Chondrocyte (in vitro differentiated cells): ENCODE measurements at places on chromosomes 1 and 21.

- no peaks in the 10 kb centered on the region for H3K4me1 ChIP-seq
- H3K27ac ChIP-seq = no peak overlapping the region
- H3K4me3 ChIP-seq = no peak overlapping the region
- peaks cover 35% of the 10 kb centered on the region for H3K36me3 ChIP-seq
- DNase-seq = no peak
Measured at GRCh38 chr1:70436622-70437251, 25.7 kb downstream of the CTH start.

DNA sequence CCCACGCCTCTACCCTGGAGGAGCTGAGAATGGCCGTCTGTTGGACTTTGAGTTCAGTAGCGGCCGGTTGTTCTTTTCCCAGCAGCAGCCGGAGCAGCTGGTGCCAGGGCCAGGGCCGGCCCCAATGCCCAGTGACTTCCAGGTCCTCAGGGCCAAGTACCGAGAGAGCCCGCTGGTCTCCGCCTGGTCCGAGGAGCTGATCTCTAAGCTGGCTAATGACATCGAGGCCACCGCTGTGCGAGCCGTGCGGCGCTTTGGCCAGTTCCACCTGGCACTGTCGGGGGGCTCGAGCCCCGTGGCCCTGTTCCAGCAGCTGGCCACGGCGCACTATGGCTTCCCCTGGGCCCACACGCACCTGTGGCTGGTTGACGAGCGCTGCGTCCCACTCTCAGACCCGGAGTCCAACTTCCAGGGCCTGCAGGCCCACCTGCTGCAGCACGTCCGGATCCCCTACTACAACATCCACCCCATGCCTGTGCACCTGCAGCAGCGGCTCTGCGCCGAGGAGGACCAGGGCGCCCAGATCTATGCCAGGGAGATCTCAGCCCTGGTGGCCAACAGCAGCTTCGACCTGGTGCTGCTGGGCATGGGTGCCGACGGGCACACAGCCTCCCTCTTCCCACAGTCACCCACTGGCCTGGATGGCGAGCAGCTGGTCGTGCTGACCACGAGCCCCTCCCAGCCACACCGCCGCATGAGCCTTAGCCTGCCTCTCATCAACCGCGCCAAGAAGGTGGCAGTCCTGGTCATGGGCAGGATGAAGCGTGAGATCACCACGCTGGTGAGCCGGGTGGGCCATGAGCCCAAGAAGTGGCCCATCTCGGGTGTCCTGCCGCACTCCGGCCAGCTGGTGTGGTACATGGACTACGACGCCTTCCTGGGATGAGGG is 28.5 kb upstream of the SPSB1 start:
- H3K36me3 ChIP-seq = peaks cover 11% of the 10 kb centered on the region
- H3K27ac ChIP-seq = no peak overlapping the region
- H3K4me3 ChIP-seq = no peak overlapping the region
- peaks cover 19% of the 10 kb centered on the region for H3K4me1 ChIP-seq

- DNase-seq = no peak
- no peak overlapping the region for H3K27ac ChIP-seq
- H3K27me3 ChIP-seq = peaks cover 34% of the 10 kb centered on the region
- H3K36me3 ChIP-seq = no peaks in the 10 kb centered on the region
- no peaks in the 10 kb centered on the region for H3K4me1 ChIP-seq
Measured at GRCh38 chr1:226566234-226566633, 17.7 kb downstream of the STUM start.

DNA sequence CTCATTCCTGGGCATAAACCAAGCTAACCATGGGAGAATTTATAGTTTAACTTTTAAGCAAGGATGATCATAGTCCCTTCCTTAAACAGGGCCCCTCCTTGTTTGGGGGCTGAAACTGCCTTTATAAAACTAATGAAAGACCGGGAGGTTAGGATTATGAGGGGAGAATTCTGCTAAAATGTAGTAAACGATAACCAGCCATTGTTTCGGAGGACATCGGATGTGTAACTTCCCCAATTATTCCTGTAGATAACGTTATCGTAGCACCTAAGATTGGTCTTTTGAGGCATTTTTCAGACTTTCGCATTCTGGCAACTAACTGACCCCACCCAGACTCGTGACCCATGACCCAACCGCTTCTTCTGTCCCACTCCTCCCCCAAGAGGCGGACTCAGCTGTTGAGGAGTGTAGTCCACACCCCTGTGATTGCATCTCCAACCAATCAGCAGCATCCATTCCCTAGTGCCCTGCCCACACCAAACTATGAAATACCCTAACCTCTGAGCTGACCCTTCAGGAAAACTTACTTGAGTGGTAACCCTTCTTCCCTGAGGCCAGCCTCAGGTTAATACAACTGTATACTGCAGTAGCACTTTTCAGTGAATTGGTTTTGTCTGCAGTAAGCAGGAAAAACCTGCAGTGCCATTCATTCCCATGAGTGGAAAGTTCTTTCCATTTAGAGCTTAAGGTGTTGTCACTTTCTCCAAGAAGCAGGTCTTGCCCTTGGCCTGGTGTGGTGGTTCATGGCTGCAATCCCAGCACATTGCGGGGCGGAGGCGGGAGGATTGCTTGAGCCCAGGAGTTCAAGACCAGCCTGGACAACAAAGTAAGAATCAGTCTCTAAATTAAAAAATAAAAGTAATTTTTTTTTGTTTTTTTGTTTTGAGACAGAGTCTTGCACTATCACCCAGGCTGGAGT is 823 bp upstream of the SYF2 start:
- H3K4me1 ChIP-seq = peaks cover 28% of the 10 kb centered on the region
- H3K36me3 ChIP-seq = peaks cover 13% of the 10 kb centered on the region
- H3K27me3 ChIP-seq = no peaks in the 10 kb centered on the region

DNA sequence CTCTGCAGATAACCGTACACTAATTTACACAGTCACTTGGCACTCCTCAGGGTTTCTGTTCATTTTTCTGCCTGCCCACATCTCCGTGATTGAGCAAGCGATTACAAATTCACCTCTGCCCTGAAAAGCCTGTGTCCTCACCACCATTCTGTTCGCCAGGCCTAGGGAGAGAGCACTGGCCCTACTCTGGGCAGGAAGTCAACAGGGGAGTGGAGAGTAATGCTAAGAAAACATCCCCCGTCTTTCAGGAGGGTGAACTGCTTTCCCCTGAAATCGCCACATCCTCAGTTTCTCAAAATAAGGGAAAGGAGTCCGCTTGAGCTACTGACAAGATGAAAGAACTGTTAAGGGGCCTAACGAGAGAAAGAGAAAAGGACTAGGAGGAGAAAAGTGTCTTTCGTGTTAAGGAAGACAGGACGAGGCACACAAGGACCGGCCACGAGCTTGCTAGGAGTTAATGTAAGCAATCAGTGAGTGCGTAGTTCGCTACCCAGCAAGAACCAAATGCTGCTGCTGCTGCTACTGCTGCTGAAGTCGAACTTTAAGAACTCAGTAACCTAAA is 632 bp downstream of the PEX19 start:
- peaks cover 19% of the 10 kb centered on the region for H3K4me1 ChIP-seq
- peaks cover 23% of the 10 kb centered on the region for H3K36me3 ChIP-seq
- H3K27me3 ChIP-seq = no peaks in the 10 kb centered on the region

DNA sequence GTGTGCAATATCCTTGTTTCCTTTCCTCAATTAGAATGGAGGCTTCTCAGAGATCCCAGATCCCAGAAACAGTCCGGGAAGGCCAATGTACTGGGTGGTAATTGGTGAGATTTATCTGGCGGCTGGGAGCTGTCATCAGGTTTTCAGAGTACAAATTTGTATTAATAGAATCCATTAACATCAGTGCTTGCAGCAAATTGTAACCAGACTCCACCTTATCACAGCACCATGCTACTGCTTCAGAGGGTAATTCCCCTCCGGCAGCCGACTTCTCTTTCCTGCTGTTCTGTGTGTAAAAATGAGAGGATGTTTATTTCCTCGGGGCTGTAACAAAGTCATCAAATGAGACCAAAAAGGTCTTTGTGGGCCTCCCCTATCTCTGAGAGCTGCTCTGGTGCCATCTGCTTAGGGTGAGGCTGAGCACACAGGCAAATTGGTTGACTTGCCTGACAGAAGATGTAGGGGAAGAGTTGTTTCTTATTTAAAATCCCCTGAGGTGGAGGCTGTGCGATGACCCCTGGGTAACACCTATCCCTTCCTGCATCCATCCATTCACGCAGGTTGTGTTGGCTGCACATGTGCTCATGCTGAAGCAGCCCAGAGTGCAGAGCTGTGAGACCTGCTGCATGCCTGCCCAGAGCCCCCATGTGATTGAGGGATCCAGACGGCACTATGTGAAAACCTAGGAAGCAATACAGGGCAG is 19.2 kb downstream of the NFASC start:
- no peak for DNase-seq
- H3K4me1 ChIP-seq = peaks cover 3% of the 10 kb centered on the region
- no peak overlapping the region for H3K4me3 ChIP-seq
- H3K27ac ChIP-seq = no peak overlapping the region

GRCh38 chr21:36478207-36478701 is 1.7 kb downstream of the CLDN14 start:
- H3K4me3 ChIP-seq = peak overlapping the region; percentile 17
- H3K4me1 ChIP-seq = peaks cover 37% of the 10 kb centered on the region
- H3K27me3 ChIP-seq = no peaks in the 10 kb centered on the region
- peak overlapping the region; percentile 88 for H3K27ac ChIP-seq
- no peaks in the 10 kb centered on the region for H3K36me3 ChIP-seq
- DNase-seq = no peak

GRCh38 chr1:60376196-60376595 is 302.6 kb upstream of the C1orf87 start:
- H3K27me3 ChIP-seq = peaks cover 3% of the 10 kb centered on the region
- no peaks in the 10 kb centered on the region for H3K4me1 ChIP-seq
- no peak overlapping the region for H3K27ac ChIP-seq

GRCh38 chr1:33170351-33171274 is 11.2 kb downstream of the TRIM62 start:
- H3K36me3 ChIP-seq = peaks cover 18% of the 10 kb centered on the region
- no peak overlapping the region for H3K4me3 ChIP-seq
- H3K27ac ChIP-seq = peak overlapping the region; percentile 51
- no peak for DNase-seq
- H3K4me1 ChIP-seq = peaks cover 58% of the 10 kb centered on the region

GRCh38 chr1:222187566-222188332 is 360.2 kb downstream of the HHIPL2 start:
- DNase-seq = no peak
- H3K36me3 ChIP-seq = no peaks in the 10 kb centered on the region
- no peaks in the 10 kb centered on the region for H3K4me1 ChIP-seq
- no peak overlapping the region for H3K27ac ChIP-seq
- no peaks in the 10 kb centered on the region for H3K27me3 ChIP-seq

DNA sequence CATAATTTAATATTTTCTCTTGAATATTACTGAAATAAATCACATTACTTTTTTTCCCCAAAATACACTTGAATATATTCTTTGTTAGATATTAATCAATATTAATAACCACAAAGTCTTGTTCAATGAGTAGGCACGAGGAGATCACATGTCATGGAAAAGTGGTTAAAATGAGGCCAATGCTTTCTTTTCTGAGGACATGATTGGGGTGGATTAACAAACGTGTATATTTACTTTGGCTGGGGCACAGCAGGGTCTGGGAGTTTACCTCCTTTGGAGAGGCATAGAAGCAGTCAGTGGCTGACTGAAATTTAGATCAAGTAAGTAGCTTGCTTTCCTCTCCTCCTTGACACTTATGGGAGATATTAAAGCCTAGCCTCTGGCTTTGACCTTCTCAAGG is 664.3 kb upstream of the B3GALT2 start:
- no peak for DNase-seq
- no peak overlapping the region for H3K27ac ChIP-seq
- no peaks in the 10 kb centered on the region for H3K36me3 ChIP-seq
- no peak overlapping the region for H3K4me3 ChIP-seq
- peaks cover 16% of the 10 kb centered on the region for H3K4me1 ChIP-seq

DNA sequence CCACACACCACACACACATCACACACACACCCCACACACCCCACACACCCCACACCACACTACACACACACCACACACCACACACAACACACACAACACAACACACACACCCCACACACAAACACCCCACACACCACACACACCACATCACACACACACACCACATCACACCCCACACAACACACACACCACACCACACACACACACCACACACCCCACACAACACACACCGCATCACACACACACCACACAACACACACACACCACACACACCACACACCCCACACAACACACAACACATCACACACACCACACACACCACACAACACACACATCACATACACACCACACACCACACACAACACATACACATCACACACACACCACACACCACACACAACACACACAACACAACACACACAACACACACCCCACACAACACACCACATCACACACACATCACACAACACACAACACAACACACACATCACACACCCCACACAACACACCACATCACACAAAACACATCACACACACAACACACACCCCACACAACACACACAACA is 2.4 kb downstream of the LYPD8 start:
- no peaks in the 10 kb centered on the region for H3K36me3 ChIP-seq
- H3K4me3 ChIP-seq = no peak overlapping the region
- no peaks in the 10 kb centered on the region for H3K4me1 ChIP-seq
- no peak for DNase-seq
- H3K27me3 ChIP-seq = no peaks in the 10 kb centered on the region

DNA sequence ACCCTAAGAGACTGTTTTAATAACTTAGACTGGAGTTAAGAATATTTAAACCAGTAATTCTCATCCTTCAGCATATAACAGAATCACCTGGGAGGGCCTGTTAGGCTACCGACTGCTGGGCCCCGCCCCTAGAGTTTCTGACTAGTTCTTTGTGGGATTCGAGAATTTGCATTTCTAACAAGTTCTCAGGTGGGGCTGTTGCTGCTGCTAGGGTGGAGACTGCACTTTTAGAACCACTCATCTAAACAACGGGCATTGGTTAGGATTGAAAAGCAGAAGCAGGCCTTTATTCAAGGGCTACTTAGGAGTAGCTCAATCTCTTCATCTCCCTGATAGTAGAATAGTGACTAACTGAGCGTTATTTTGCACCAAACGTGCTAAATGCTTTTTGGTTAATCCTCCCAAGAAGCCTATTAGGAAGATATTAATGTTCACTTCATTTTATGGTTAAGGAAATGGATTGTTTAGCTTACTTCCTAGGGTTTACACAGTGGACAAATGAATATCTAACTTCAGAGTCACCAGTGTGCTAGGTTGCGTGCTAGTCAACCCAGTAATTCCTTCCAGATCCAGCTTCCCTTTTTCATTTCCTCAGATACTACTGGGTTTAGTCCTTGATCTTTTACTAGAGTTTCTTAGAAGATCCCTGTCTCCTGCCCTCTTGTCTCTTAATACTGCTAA is 31.1 kb upstream of the UAP1 start:
- no peak overlapping the region for H3K27ac ChIP-seq
- H3K4me3 ChIP-seq = no peak overlapping the region
- H3K27me3 ChIP-seq = no peaks in the 10 kb centered on the region
- peaks cover 6% of the 10 kb centered on the region for H3K4me1 ChIP-seq
- H3K36me3 ChIP-seq = peaks cover 1% of the 10 kb centered on the region
- DNase-seq = no peak

- no peak overlapping the region for H3K4me3 ChIP-seq
- no peak overlapping the region for H3K27ac ChIP-seq
- DNase-seq = no peak
- H3K27me3 ChIP-seq = no peaks in the 10 kb centered on the region
- no peaks in the 10 kb centered on the region for H3K4me1 ChIP-seq
- H3K36me3 ChIP-seq = no peaks in the 10 kb centered on the region
Measured at GRCh38 chr1:212108187-212108586, 72.6 kb downstream of the DTL start.
